ENCODE measurements at places on chromosomes 5 and 9.

- DNase-seq: no peak
Measured at GRCh38 chr9:100309992-100310391, 42.8 kb downstream of the TEX10 start.

GRCh38 chr5:135211083-135211790 lies 177.2 kb upstream of the PITX1 start:
- DNase-seq: no peak

- DNase-seq: no peak
Measured at GRCh38 chr5:68542207-68542606, 326.7 kb downstream of the PIK3R1 start.

DNA sequence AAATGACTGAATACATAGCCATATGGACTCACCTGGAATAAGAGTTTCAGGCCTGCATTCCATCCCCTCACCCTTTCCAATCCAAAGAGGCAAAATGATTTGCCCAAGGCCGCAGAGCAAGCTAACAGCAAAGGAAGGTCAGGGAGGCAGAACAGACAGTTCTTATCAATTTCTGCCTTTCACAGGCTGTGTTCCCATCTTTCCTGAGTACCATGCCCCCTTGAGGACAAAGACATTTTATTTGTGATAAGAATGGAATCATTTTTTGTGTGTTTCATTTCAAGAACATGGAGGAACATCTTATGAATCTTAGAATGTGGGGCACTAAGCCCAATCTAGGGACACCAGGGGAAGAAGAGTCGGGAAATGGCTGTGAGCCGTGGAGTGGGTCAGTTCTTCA lies 13.9 kb downstream of the LHFPL2 start:
- no peak for DNase-seq

DNA sequence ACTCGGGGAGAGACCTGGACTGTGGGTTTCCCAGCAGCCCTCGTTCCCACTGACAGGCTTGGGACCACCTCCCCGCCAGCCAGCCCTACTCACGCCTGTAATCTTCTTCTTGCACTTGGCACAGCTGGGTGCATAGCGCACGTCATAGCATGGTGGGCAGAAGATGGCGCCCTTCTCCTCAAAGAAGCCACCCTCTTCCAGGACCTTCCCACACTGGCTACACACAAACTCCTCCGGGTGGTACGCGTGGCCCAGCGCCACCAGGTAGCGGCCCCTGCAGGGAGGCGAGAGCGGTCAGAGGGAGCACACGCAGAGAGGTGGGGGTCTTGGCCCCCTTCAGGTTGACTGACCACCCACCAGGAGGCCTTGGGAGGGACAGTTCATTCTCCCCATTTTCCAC lies 9.4 kb downstream of the PDLIM7 start:
- no peak for DNase-seq

Data from stimulated activated naive CD8-positive, alpha-beta T cell treated with anti-CD3 and anti-CD28 coated beads, Interleukin-15, amount 100 ng/mL, for 72 hours (primary cell).